ENCODE measurements at places on chromosomes 1 and 21.

- DNase-seq: no peak
Measured at GRCh38 chr1:206116873-206117150, 376 bp downstream of the AVPR1B start.

GRCh38 chr1:56638248-56638647, 6.9 kb upstream of the PRKAA2 start:
- no peak for DNase-seq

- DNase-seq: no peak
Measured at GRCh38 chr21:43918385-43918947, 53.4 kb downstream of the AGPAT3 start.

DNA sequence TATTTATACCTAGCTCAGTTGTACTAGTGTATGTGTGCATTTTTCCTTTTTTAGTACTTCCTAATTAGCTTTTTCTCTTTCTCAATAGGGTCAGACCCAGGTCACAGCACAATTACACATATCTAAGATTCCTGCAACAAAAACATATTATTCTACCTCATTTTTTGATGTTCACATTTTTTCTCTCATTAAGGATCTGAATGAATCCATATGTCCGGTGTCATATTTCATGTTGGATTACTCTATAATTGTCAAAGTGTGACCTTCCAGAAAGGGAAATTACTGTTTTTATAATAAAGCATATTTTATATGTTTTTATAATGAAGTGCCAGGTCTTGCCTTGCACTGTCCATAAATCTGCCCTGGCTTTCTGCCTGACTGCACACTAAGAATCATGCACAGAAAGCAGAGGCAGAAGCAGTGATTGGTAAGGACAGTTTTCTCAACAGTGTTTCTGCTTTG, 143.7 kb downstream of the KCNT2 start:
- DNase-seq: peak; percentile 7

- no peak for DNase-seq
Measured at GRCh38 chr1:18385239-18385790, 95.4 kb upstream of the KLHDC7A start.

DNA sequence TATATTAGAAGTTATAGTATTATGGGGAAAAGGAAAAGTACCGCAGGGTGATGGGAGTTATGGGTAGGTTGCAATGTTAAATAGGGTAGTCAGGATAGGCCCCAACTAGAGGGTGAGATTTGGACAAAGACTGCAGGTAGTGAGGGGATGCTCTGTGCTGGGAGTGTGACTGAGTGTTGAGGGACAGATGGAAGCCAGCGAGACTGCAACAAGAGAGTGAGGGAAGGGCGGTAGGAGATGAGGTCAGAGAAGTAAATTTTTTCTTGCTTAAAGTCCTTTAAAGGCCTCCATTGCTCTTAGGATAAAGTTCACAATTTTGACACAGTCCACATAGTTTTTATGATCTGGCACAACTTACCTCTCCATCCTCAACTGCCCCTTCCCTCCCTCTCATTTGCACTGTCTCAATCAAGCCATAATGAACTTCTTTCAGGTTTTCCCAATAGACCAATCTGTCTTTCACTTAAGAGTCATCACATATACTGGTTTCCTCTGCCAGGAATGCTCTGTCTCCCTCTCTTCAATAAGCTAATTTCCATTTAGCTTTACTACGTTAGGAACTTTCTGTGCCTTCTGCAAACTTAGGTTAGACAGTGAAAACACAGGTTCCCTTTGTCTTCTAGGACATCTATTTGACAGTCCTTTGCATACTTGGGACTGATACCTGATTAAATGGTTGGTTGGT, 237.7 kb upstream of the CACYBP start:
- DNase-seq: no peak

DNA sequence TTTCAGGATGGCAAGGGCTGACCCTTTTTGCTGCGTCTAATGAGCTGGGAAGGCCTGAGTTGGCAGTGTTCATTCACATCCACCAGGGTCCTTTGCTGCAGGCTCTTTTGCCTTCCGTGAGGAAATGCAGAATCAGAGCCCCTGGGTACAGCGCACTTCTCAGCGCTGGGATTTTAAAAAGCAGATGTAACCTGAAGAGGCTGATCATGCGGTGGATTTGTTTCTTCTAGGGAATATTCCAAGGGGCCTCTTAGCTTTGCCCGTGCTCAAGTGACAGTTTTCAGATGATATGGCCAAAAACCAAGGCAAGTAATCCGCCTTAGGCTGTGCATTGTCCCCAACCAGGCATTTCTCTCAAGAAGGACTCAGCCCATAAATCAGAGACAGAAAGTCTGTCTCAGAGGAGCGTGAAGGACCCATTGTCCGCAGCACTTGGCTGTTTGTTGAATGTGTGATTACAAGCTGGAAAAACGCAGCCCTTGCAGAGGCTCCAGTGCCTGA, 237.6 kb downstream of the PTPRC start:
- no peak for DNase-seq

- no peak for DNase-seq
Measured at GRCh38 chr1:22096036-22096435, 43.5 kb downstream of the CDC42 start.

- DNase-seq: no peak
Measured at GRCh38 chr1:203116091-203116820, 11.3 kb upstream of the ADORA1 start.

DNA sequence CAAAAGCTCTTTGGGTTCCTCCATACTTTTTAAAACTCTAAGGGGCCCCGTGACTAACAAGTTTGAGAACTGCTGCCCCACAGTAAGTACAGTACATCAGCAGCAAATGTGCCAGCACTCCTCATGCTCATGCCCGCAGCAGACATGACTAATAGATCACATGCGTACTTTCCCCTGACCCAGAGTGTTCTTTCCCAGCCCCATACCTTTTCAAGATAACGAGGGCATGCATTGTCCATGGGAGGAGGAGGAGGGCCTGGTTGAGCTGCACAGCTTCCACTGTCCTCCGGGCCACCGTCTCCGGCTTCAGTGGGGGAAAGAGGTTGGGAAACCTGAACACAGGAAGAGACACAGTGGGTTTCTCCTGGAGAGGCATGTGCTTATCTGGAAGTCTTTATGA, 45.5 kb downstream of the DHRS3 start:
- DNase-seq: no peak

DNA sequence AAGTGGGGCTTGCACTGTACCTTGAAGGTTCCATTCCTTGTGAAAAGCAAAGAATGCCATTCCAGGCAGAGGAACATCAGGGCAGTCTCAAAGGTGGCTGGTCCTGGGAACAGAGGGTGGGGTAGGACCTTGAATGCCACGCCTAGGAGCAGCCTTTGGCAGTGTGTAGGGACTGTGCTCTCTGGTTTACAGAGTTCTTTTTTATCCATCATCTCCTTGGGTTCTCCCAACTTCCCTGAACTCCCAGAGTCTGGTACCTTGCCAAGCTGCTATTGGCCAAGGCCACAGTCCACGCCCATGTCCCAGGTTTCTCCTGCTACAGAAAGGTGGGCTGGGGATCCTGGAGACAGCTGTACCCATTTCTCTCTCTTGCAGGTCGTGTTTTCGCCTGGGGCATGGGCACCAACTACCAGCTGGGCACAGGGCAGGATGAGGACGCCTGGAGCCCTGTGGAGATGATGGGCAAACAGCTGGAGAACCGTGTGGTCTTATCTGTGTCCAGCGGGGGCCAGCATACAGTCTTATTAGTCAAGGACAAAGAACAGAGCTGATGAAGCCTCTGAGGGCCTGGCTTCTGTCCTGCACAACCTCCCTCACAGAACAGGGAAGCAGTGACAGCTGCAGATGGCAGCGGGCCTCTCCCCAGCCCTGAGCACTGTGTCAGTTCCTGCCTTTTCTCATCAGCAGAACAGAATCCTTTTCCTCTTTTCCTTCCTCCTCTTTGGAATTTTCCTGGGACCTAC, 15.3 kb upstream of the TRNAU1AP start:
- no peak for DNase-seq

DNA sequence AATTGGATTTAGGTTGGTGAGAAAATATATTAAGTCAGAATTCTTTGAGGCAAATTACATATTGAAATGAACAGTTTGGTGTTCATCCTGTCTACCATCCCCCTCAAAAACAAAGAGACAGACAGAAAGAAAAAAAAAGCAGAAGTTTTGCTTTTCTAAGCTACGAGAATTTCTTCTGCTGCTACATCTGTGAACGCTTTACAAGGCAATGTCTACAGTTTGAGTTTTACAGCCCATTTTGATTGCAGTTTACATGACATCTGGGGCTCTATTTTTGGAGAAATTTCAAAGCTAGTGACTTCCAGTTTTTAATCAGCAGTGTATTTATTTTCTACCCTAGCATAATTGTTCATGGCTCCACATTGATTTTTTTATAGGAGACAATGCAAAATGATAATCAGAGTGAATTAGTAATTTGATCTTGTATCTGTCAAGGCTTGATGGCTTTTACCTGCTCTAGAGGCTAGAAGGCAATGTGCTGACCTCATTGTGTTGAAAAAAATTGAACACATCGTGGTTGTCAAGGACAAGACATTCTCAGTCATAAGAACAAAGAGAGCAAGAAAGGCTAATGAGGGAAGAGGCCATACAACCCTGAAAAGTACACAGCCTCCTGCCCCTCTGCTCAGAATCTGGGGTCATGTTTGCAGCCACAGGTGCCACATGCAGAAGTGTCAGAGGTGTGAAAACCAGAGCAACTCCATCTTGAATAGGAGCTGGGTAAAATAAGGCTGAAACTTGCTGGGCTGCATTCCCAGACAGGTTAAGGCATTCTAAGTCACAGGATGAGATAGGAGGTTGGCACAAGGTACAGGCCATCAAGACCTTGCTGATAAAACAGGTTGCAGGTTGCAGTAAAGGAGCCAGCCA, 201.0 kb upstream of the CAMK1G start:
- no peak for DNase-seq

DNA sequence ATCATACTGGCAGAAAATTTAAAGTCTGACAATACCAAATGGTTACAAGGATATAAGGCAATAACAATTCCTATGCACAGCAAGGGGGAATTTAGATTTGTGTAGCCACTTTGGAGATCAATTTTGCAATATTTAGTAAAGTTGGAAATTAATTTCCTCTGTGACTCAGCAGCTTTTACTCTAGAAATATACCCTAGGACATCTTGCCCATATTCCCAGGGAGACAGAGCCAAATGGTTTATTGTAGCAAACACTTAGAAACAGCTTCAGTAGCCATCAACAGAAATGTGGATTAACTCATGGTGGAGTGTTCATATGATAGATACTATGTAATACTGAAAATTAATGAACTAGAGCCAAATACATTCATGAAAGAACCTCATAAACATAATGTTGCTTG, 104.6 kb downstream of the BACH1 start:
- no peak for DNase-seq

DNA sequence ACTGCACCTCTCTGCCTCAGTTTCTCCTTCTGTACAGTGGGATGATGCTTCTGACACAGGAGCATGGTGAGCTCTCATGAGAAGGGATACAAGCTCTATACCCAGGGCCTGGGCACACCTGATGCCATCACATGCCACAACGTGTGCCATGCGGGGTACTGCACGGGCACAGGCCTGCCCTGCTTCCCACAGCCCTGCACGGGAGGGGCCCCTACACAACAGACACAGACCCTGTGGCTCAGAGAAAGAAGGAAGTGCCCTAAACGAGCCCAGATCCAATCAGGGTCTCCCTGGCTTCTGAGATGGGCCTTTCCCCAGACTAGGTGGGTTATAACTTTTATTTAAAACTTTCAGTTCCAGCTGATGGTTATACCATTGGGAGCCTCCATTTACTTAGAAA, 24.6 kb downstream of the C2CD2 start:
- DNase-seq: no peak

GRCh38 chr1:228286505-228287417, 78.9 kb downstream of the OBSCN start:
- no peak for DNase-seq

DNA sequence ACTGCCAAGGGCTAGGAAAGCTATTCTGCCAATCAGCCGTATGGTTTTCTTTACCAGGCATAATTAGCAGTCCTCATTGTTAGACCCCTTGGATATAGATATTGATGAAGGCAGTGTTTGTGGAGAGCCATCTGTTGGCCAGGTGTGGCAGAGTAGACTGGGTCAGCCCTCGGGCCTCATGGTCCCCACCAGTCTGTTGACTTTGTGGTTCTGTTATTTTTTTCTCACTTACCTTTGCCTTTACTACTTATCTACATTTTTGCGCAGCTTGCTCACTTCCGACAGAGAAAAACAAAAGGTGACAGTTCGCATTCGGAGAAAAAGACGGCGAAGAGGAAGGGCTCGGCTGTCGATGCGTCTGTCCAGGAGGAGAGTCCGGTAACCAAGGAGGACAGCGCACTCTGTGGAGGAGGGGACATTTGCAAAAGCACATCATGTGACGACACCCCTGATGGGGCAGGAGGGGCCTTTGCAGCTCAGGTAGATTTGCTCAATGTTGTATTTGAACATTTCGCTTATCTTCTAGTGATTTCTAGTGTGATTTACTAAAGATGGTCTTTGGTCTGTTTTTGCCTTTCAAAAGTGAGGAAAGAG, 2.3 kb downstream of the PCNT start:
- no peak for DNase-seq

DNA sequence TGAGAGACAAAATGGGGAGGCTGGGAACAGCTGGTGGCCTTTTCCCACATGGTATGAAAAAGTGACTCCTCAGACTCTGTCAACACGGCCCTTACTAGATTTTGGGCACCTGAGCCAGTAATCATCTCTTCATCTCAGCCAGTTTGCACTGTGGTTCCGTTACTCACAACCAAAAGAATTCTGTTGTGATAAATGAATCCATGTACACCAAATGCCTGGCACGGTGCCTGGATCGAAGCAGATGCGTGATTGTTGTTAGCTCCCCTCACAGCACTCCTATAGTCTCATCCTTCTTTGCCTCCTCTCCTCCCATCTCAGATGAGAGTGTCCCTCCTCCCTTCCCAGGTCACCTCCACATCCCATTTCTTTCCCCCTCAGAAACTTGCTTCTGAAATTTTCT, 57.9 kb upstream of the GJB5 start:
- DNase-seq: no peak

- peak; percentile 68 for DNase-seq
Measured at GRCh38 chr21:34582506-34583150, 32.3 kb downstream of the RCAN1 start.

- DNase-seq: no peak
Measured at GRCh38 chr1:41534181-41535076, 49.9 kb upstream of the EDN2 start.

DNA sequence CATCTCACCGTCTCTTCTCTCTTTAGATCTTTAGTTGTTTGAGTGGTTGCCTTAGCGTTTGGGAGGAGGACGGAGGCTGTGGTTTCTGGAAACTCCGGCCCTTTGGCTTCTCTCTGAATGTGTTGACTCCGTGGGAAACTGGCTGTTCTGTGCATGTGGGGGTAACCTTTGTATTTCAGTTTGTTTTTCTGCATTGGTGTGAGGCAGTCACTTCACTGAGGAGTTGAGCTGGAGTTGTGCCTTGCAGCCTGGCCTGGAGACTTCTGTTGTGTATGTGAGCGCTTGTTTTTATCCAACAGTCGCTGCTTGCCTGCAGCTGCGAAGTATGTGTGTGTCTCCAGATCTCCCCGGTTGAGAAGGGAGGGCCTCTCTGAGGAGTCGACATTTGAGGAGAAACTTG, 33.6 kb downstream of the CLDN14 start:
- DNase-seq: no peak
